NCI-H1930 (cell line): ENCODE measurements at places on chromosomes 2 and 18.
A peak's percentile ranks its signal among the peaks of the same experiment; 100 is the strongest.

DNA sequence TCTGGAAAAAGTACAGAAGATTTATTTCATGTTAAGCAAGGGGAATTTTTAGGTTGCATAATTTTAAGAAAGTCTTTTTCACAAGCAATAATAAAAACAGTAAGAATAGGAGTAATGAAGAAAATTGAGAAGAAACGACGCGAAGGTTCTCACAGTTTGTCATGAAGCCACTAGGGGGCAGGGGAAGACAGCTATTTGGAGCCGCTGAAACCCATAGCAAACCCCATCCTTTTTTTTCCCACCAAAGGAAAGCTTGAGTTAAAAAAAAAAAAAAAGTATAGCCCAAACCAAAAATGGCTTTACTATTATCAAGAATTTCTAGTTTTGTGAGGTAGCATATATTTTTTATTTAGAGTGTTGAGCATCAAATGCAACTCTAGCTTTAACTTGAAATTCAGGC is 300.9 kb downstream of the PHLPP1 start:
- DNase-seq: peak; percentile 32

- no peak for DNase-seq
These were observed 250.1 kb downstream of the PRKCE start for GRCh38 chr2:45901468-45902032.

GRCh38 chr2:220320326-220320725 is 692.9 kb downstream of the SLC4A3 start:
- no peak for DNase-seq

GRCh38 chr2:177721818-177722567 is 329.4 kb downstream of the AGPS start:
- peak; percentile 80 for DNase-seq

DNA sequence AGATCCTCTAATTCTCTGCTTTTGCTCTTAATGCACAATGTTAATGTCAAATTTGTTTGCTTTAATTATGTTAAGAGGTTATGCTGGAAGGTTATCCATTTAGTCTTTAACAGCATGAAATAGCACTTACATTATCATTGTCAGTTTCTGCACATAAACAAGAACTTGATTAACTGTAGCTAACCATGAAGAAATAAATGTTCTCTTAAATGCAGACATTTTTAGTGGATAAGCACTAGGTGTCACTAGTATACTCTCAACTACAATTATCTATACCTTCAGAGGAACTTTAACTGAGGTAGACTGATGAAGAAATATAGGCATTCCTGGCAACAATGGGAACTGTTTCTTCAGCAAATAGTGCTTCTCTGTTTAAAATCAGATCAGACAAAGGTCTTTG is 178.8 kb upstream of the CHST9 start:
- DNase-seq: no peak

GRCh38 chr2:190641469-190641868 is 7.4 kb upstream of the NAB1 start:
- no peak for DNase-seq

- DNase-seq: no peak
These were observed 3.1 kb upstream of the SNED1 start for GRCh38 chr2:240995041-240996021.

- no peak for DNase-seq
These were observed 13.2 kb upstream of the DCDC2C start for GRCh38 chr2:3689998-3690748.

- DNase-seq: no peak
These were observed 10.0 kb upstream of the UPP2 start for GRCh38 chr2:158091647-158092046.

GRCh38 chr2:68906716-68907115 is 35.5 kb upstream of the BMP10 start:
- no peak for DNase-seq

GRCh38 chr2:78978340-78978739 is 47.2 kb upstream of the REG3G start:
- DNase-seq: no peak

DNA sequence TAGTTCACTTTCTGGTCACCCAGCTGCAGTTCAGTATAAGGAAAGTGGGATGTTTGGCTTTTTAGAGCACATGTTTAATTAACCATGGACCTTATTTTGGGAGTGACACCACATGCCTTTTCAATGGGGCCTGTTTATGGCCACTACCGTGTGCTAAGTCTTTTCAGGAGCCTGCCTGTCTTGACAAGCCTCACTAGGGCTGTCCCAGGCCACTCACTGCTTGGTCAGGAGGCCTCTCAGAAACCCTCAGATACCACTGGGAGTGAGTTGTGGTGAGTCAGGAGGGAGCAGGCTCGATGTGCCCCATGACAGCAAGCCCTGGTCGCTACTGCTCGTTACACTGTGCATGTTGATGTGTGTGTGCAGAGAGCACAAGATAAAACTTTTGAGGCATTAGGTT is 123.0 kb downstream of the MAP4K4 start:
- DNase-seq: no peak

DNA sequence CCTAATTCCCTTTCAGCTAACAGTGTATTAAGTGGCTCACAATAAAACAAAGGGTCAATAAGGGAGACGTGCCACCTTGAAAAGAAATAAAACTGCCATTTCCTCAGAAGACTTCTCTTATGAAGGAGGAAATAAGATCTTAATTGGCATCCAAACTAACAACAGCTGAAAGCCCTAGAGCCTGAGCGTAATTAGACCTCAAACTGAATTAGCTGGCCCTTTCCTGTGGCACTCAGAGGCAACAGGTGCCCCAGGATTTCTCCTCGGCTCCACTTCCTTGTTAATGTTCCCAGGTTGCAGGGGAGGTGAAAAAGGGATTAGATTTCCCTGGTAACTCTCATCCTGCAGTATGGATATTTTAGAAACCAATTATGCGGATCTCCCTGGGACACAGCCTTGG is 804.3 kb downstream of the DCDC2C start:
- no peak for DNase-seq

DNA sequence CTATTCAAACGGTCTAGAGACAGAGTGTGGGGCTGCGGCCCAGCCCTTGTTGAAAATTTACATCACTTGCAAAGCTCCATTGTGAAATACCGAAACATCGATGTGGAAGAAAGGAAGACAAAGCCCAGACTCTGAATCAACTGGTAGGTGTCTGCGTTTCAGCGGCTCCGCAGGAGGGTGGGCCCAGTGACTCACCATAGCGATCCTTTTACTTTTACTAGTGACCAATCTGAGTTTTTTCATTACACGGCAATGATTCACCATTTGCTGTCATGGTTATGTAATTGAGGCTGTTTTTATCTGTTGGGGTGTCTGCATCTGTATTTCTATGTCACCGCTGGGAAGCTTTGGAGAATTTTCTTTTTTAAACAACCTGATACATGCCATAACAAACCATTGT is 66.6 kb upstream of the ODC1 start:
- no peak for DNase-seq
